ENCODE measurements at places on chromosomes 3 and 15.
A peak's percentile ranks its signal among the peaks of the same experiment; 100 is the strongest.

DNA sequence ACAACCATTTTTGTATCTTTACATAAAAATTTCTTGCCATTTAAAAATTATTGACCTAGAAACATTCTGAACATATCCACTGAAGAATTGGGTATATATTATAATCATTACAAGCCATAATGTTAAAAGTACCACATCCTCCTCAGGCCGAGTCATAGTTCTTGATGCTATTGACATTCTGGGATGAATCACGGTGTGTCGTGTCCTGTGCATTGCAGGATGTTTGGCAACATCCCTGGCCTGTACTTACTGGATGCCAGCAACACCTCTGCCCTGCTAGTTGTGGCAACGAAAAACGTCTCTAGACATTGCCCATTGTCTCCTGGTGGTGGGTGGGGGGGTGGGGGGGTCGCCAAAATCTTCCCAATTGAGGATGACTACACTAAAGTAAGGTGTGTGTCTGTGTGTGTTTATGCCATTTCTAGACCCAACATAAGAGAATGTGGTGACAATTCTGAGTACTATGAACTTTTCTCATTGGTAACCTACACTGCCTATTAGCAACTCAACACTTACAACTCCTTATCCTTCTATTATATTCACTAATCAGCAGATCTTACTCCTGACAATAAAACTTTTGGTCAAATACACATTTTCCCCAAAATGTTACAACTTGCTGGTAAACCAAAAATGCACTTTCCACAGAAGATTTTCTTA lies 471.6 kb downstream of the FOXP1 start:
- no peaks in the 10 kb centered on the region for H3K4me1 ChIP-seq
- no peak overlapping the region for H3K4me3 ChIP-seq
- H3K27ac ChIP-seq: no peak overlapping the region
- no peaks in the 10 kb centered on the region for H3K27me3 ChIP-seq

- peaks cover 4% of the 10 kb centered on the region for H3K4me1 ChIP-seq
- H3K27ac ChIP-seq: no peak overlapping the region
- H3K36me3 ChIP-seq: no peaks in the 10 kb centered on the region
- no peaks in the 10 kb centered on the region for H3K27me3 ChIP-seq
Observed at GRCh38 chr3:57281715-57282114, 10.8 kb downstream of the ASB14 start.

GRCh38 chr15:73240866-73241499 lies 127.8 kb downstream of the HCN4 start:
- peak; percentile 82 for DNase-seq
- no peak overlapping the region for H3K4me3 ChIP-seq
- H3K36me3 ChIP-seq: no peaks in the 10 kb centered on the region
- H3K27ac ChIP-seq: no peak overlapping the region
- peaks cover 4% of the 10 kb centered on the region for H3K27me3 ChIP-seq

GRCh38 chr15:89753855-89754254 lies 2.8 kb upstream of the MESP1 start:
- H3K27ac ChIP-seq: no peak overlapping the region
- peaks cover 12% of the 10 kb centered on the region for H3K4me1 ChIP-seq
- no peak overlapping the region for H3K4me3 ChIP-seq

DNA sequence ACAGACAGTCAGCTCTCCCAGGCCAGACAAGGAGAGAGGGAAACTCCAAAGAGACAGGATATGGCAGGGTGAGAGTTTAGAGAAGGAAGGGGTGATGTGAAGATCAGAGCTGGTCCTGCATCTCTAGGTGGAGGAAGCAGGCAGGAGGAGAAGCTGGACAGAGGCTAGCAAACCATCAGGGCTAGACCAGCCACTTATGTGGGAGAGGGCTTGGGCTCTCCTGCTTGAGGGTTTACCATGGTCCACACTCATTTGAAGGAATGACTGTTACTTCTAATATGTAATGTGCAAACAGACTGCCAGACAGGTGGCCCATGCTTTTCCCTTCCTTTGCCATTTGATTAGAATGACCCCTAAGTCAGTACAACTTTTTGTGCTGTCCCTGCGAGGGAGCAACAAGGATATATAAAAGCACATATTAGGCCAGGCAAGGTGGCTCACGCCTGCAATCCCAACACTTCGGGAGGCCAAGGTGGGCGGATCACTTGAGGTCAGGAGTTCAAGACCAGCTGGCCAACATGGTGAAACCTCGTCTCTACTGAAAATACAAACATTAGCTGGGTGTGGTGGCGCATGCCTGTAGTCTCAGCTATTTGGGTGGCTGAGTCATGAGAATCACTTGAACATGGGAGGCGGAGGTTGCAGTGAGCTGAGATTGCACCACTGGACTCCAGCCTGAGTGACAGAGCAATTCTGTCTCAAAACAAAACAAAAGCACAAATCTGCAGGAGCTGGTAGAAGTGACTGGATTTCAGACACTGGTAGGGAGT lies 41.0 kb upstream of the MANF start:
- H3K36me3 ChIP-seq: no peaks in the 10 kb centered on the region
- H3K4me1 ChIP-seq: no peaks in the 10 kb centered on the region
- no peak for DNase-seq
- no peaks in the 10 kb centered on the region for H3K27me3 ChIP-seq
- no peak overlapping the region for H3K27ac ChIP-seq

DNA sequence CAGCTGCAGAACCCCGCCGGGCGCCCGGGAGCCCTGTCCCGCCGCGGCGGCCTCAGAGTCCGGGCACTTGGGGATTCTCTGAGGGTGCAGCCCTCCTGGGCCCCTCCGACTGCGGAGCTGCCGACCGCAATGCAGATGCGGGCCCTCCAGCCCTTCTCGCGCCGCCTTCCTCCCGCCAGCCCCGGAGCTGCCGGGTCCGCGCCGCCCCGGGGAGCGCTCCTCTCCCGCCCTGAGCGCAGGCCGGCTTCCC lies 320 bp upstream of the ACAN start:
- H3K36me3 ChIP-seq: no peaks in the 10 kb centered on the region
- peaks cover 10% of the 10 kb centered on the region for H3K4me1 ChIP-seq
- no peak overlapping the region for H3K27ac ChIP-seq
- peaks cover 38% of the 10 kb centered on the region for H3K27me3 ChIP-seq
- H3K4me3 ChIP-seq: peak overlapping the region; percentile 42

DNA sequence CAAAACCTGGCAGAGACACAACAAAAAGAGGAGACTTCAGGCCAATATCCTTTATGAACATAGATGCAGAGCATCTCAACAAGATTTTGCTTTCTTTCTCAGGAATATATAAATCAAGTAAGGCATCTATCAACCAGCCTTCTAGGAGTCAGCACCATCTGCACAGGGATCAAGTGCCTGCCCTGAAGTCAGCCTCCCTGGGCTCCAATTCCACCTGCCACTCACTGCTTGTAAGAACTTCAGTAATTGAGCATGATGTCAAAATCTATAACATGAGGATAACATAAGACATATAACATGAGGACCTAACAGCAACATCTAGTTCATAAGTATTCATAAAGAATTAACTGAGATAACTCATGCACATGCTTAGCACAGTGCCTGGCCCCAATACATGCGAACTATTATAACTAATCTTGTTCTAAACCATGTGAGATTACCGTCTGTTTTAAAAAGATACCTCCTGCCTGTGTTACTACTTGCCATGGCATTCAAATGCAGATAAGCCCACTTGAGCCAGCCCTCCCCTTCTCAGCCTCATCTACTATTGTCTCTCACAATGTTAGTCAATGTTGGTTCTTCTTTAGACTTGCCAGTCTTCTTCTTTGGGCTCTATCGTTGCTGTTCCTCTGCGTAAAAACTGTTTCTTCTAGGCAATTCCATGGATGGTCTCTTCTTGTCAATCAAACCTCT lies 91.6 kb downstream of the PLD1 start:
- no peaks in the 10 kb centered on the region for H3K36me3 ChIP-seq
- no peak for DNase-seq
- no peak overlapping the region for H3K4me3 ChIP-seq
- no peak overlapping the region for H3K27ac ChIP-seq
- no peaks in the 10 kb centered on the region for H3K4me1 ChIP-seq

GRCh38 chr3:99287876-99288275 lies 350.5 kb upstream of the COL8A1 start:
- DNase-seq: no peak
- H3K4me3 ChIP-seq: no peak overlapping the region
- no peaks in the 10 kb centered on the region for H3K4me1 ChIP-seq
- no peak overlapping the region for H3K27ac ChIP-seq

DNA sequence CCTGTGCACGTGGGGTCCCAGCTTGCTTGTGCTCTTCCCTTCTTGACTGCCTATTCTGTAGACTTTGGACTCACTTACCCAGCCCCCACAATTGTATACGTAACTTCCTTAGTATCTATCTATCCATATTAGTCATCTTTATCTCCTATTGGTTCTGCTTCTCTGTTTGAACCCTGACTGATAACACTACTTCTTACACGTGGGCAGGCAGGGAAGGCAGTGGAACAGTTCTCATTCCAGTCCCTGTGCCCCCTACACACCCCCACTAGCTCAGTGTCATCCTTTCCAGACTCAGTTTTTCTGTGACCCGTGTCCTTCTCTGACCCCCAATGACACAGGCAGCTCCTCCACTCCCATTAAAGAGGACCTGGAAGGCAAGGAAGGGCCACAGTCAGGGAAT lies 74.2 kb upstream of the FBN1 start:
- H3K4me1 ChIP-seq: no peaks in the 10 kb centered on the region
- H3K27ac ChIP-seq: no peak overlapping the region
- no peaks in the 10 kb centered on the region for H3K27me3 ChIP-seq
- H3K36me3 ChIP-seq: no peaks in the 10 kb centered on the region
- no peak overlapping the region for H3K4me3 ChIP-seq

- no peaks in the 10 kb centered on the region for H3K27me3 ChIP-seq
- H3K4me3 ChIP-seq: no peak overlapping the region
Observed at GRCh38 chr3:169137076-169137475, 526.4 kb downstream of the MECOM start.

DNA sequence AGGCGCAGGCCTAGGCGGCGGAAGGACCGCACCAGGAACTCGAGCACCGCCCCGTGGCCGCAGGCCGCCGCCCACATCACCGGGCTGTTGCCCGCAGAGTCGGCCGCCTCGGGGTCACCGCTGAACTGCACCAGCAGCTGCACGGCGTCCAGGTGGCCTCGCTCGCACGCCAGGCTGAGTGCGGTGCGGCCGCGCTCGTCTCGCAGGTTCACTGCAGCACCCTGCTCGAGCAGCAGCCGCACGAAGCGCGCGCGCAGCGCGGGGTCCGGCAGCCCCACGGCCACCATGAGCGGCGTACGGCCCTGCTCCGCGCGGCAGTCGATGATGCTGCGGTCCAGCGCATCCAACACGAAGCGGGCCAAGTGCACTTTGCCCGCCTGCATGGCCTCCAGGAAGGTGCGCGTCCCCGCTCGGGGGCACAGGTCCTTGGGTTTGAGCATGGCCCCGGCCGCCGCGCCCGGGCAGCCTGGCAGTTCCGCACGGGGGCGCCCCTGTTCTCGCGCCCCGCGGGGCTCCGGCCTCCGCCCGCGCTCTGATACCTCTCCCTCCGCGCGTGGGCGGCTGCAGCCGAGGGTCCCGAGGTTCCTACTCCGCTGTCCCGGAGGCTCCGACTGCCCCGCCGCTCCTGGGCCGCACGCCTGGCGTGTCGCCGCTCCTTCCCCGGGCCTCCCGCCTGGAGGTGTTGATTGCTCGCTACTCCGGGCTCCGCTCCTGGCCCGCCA lies 556 bp downstream of the ANKRD63 start:
- no peaks in the 10 kb centered on the region for H3K36me3 ChIP-seq
- no peaks in the 10 kb centered on the region for H3K27me3 ChIP-seq
- H3K4me1 ChIP-seq: peaks cover 44% of the 10 kb centered on the region
- DNase-seq: peak; percentile 72
- H3K27ac ChIP-seq: no peak overlapping the region

DNA sequence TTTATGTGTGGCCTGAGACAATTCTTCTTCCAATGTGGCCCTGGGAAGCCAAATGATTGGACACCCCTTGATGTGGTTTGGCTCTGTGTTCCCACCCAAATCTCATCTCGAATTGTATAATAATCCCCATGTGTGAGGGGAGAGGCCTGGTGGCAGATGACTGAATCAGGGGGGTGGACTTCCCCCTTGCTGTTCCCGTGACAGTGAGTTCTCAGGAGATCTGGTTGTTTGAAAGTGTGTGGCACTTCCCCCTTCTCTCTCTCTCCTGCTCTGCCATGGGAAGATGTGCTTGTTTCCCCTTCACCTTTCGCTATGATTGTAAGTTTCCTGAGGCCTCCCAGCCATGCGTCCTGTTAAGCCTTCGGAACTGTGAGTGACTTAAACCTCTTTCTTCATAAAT lies 60.1 kb upstream of the PARL start:
- no peak overlapping the region for H3K4me3 ChIP-seq
- no peak overlapping the region for H3K27ac ChIP-seq
- no peaks in the 10 kb centered on the region for H3K27me3 ChIP-seq
- no peak for DNase-seq

- H3K4me1 ChIP-seq: peaks cover 53% of the 10 kb centered on the region
- peak; percentile 73 for DNase-seq
Observed at GRCh38 chr15:64443747-64444621, 16.4 kb upstream of the ZNF609 start.

GRCh38 chr3:12981306-12982275 lies 91.6 kb downstream of the IQSEC1 start:
- no peaks in the 10 kb centered on the region for H3K27me3 ChIP-seq
- no peak overlapping the region for H3K27ac ChIP-seq
- no peak overlapping the region for H3K4me3 ChIP-seq
- no peaks in the 10 kb centered on the region for H3K36me3 ChIP-seq

DNA sequence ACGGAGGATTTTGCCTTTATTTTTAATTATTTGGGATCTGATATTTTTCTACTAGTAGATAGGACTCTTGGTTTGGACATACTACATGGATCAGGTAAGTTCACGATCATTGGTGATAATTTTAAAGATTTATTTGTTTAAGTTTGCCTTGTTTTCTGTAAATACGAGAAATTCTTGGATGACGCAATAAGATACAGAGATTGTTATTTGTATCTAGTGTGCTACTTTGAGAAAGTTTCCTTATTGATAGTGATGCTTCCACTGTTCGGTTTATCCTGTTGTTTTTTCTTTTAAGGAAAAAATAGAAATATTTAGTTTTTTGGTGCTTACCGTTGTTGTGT lies 577 bp downstream of the CHD2 start:
- H3K4me3 ChIP-seq: peak overlapping the region; percentile 99
- H3K27ac ChIP-seq: peak overlapping the region; percentile 99
- DNase-seq: no peak
- no peaks in the 10 kb centered on the region for H3K27me3 ChIP-seq
- H3K4me1 ChIP-seq: peaks cover 33% of the 10 kb centered on the region
- peaks cover 9% of the 10 kb centered on the region for H3K36me3 ChIP-seq

GRCh38 chr3:32203854-32204253 lies 34.6 kb upstream of the CMTM8 start:
- no peak overlapping the region for H3K27ac ChIP-seq
- no peak overlapping the region for H3K4me3 ChIP-seq
- no peak for DNase-seq

- no peaks in the 10 kb centered on the region for H3K27me3 ChIP-seq
- no peak for DNase-seq
- no peaks in the 10 kb centered on the region for H3K36me3 ChIP-seq
- H3K4me1 ChIP-seq: peaks cover 8% of the 10 kb centered on the region
- no peak overlapping the region for H3K4me3 ChIP-seq
Observed at GRCh38 chr3:188673646-188674186, 498.1 kb upstream of the TPRG1 start.

DNA sequence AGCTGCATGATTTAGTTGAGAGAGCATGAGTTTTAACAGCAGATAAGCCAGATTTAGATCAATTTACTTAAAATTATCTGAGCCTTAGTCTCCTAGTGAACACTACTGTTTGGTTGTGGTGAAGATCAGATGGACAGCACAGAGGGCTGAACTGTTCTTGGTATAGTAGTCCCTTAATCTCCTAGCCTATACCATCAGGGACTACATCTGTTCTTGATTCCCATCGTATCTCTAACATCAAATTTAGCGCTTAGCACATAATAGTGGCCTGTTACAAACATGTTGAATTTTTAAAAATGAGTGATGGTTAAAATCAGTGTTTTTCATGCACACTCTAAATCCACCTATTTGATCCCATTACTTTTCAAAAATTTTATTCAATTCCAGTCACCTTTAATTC lies 507.7 kb downstream of the GRM7 start:
- no peak overlapping the region for H3K4me3 ChIP-seq
- H3K4me1 ChIP-seq: no peaks in the 10 kb centered on the region
- H3K36me3 ChIP-seq: no peaks in the 10 kb centered on the region
- H3K27ac ChIP-seq: no peak overlapping the region
